Osteoblast (primary cell): ENCODE measurements at places on chromosomes 2 and 18. TPM values are rescaled to one million over a fixed set of nuclear protein-coding genes. Genes with fewer than 3 reads are reported as not detected.
A peak's percentile ranks its signal among the peaks of the same experiment; 100 is the strongest.

SRSF7 gene
- 46.3 and 48.1 TPM in 2 replicates for total RNA-seq

- H3K27ac ChIP-seq, result peak overlapping the region; percentile 38
- no peaks in the 10 kb centered on the region for H3K27me3 ChIP-seq
- no peak for DNase-seq
- no peak overlapping the region for H3K4me3 ChIP-seq
Measured at GRCh38 chr2:223109341-223109740, 57.4 kb downstream of the KCNE4 start.

RAB17 gene
- total RNA-seq, result 0.36 TPM in 1 of 2 replicates, not detected in the other

DNA sequence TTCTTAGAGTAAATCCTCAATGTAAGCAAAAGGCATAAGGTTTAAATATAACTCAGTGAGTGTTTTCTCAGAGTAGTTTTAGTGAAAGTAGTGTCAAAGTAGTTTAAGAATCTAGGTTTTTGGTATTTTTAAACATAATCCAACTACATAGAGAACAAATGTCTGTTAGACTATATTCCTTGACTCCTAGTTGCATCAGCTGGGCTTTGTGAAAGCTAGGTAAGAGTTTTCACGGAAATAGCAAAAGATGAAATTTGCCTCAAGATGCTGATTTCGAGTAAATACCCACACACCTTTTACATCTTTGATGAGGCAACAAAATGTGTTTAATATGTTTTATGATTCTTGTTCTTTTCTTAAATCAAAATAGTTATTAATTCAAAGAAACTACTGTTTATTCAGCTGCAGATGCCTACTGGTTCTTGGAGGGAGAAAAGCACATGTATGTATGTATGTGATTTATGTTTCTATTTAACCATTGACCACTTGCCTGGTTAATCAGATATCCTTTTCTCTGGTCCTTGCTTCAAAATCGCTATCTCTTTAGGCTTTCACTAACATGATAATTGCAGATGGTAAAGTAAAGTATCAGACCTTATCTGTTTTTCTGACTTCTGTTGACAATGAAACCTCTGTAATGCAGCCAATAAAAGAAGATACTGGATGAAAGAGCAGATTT, 117.4 kb upstream of the NOSTRIN start:
- no peaks in the 10 kb centered on the region for H3K36me3 ChIP-seq
- H3K27ac ChIP-seq, result no peak overlapping the region
- no peak for DNase-seq
- H3K4me3 ChIP-seq, result no peak overlapping the region

KIF3C gene
- 14.4 and 17.0 TPM in 2 replicates for total RNA-seq

UGT1A10 gene
- total RNA-seq, result not detected in 2 replicates

- no peaks in the 10 kb centered on the region for H3K27me3 ChIP-seq
- H3K27ac ChIP-seq, result no peak overlapping the region
- no peak for DNase-seq
- H3K36me3 ChIP-seq, result no peaks in the 10 kb centered on the region
- no peak overlapping the region for H3K4me3 ChIP-seq
- H3K4me1 ChIP-seq, result no peaks in the 10 kb centered on the region
Measured at GRCh38 chr2:147100406-147101035, 744.3 kb upstream of the ACVR2A start.

- no peak overlapping the region for H3K27ac ChIP-seq
- DNase-seq, result no peak
- H3K27me3 ChIP-seq, result peaks cover 3% of the 10 kb centered on the region
- no peaks in the 10 kb centered on the region for H3K36me3 ChIP-seq
- no peaks in the 10 kb centered on the region for H3K4me1 ChIP-seq
- H3K4me3 ChIP-seq, result no peak overlapping the region
Measured at GRCh38 chr2:168432565-168433186, 23.4 kb upstream of the CERS6 start.

GRCh38 chr2:109692013-109692743, 78.0 kb downstream of the SOWAHC start:
- H3K36me3 ChIP-seq, result no peaks in the 10 kb centered on the region
- no peaks in the 10 kb centered on the region for H3K27me3 ChIP-seq
- no peak overlapping the region for H3K27ac ChIP-seq
- H3K4me1 ChIP-seq, result peaks cover 3% of the 10 kb centered on the region
- no peak for DNase-seq

DNA sequence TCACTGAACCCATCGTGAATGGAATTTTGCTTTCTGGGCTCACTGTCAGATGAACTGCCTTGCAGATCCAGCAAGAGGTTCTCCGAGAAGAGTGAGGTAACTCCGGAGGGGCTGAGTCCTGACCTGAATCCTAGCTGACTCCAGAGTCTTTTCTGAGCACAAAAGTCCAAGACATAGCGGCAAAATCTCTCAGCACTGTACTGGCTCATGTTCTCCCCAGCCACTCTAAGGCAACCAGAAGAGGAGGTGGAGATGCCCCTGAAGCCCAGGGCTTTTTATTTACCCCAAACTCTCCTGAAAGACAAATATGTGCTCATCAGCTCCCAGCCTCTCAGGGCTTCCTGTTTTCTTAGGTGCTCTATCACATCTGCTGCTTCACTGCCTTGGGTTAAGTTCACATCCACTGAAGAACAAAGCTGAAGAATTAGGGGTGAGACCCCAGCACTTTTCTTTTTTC, 221.8 kb downstream of the MREG start:
- no peak overlapping the region for H3K4me3 ChIP-seq
- no peak overlapping the region for H3K27ac ChIP-seq
- H3K4me1 ChIP-seq, result peaks cover 38% of the 10 kb centered on the region

- no peak for DNase-seq
- no peaks in the 10 kb centered on the region for H3K4me1 ChIP-seq
- H3K27me3 ChIP-seq, result no peaks in the 10 kb centered on the region
- no peak overlapping the region for H3K27ac ChIP-seq
- H3K36me3 ChIP-seq, result no peaks in the 10 kb centered on the region
- H3K4me3 ChIP-seq, result no peak overlapping the region
Measured at GRCh38 chr18:63168287-63168686, 151.3 kb downstream of the BCL2 start.

CRYGC gene
- total RNA-seq, result not detected in 2 replicates

GRCh38 chr2:238897911-238898311, 50.0 kb downstream of the TWIST2 start:
- no peak overlapping the region for H3K27ac ChIP-seq
- peaks cover 13% of the 10 kb centered on the region for H3K4me1 ChIP-seq
- DNase-seq, result no peak
- H3K4me3 ChIP-seq, result no peak overlapping the region
- no peaks in the 10 kb centered on the region for H3K36me3 ChIP-seq

GRCh38 chr18:51659781-51660180, 462.3 kb upstream of the MEX3C start:
- H3K27ac ChIP-seq, result no peak overlapping the region
- no peaks in the 10 kb centered on the region for H3K36me3 ChIP-seq
- H3K4me1 ChIP-seq, result no peaks in the 10 kb centered on the region

DNA sequence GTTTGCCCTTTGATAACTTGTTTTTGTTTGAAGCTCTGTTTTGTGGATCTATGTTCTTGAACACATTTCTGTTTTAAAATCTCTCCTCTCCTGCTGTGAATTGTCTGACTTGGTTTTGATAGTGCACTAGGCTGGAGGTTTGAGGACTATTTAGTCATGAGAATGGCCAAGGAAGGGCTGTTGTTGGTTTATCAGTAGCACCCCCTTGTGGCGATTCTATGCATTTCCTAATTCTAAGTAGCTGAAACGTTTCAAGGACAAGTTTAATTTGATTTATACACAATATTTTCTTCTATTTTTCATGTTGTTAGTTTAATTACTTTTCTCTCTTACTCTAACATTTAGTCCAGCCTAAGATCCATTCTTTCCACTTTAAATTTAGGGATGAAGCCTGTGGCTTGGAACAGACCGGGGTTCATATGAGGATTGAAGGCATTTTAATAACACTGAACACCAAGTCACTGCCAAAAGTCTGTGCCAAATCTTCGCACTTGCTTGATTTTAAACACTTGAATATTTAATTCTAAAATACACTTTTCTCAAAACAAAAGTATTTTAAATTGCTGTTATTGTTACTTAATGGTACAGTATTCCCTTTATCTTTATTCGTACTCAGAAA, 166.0 kb downstream of the SOCS6 start:
- H3K27me3 ChIP-seq, result no peaks in the 10 kb centered on the region
- peak; percentile 76 for DNase-seq
- no peaks in the 10 kb centered on the region for H3K4me1 ChIP-seq
- no peaks in the 10 kb centered on the region for H3K36me3 ChIP-seq

CYRIA gene
- total RNA-seq, result 1.8 and 2.2 TPM in 2 replicates

IGFBP5 gene
- total RNA-seq, result 12.3 and 29.5 TPM in 2 replicates

GRCh38 chr18:56982766-56983165, 164.1 kb upstream of the BOD1L2 start:
- no peaks in the 10 kb centered on the region for H3K27me3 ChIP-seq
- H3K4me3 ChIP-seq, result no peak overlapping the region
- H3K36me3 ChIP-seq, result no peaks in the 10 kb centered on the region
- no peak overlapping the region for H3K27ac ChIP-seq

GREB1 gene
- total RNA-seq, result 1.1 and 1.2 TPM in 2 replicates

- H3K36me3 ChIP-seq, result no peaks in the 10 kb centered on the region
- H3K27ac ChIP-seq, result no peak overlapping the region
- peaks cover 10% of the 10 kb centered on the region for H3K4me1 ChIP-seq
- H3K27me3 ChIP-seq, result no peaks in the 10 kb centered on the region
- peak; percentile 58 for DNase-seq
- H3K4me3 ChIP-seq, result peak overlapping the region; percentile 84
Measured at GRCh38 chr2:231780123-231780908, 766 bp downstream of the PDE6D start.

- peaks cover 6% of the 10 kb centered on the region for H3K36me3 ChIP-seq
- peaks cover 23% of the 10 kb centered on the region for H3K4me1 ChIP-seq
- H3K4me3 ChIP-seq, result no peak overlapping the region
- peak; percentile 67 for DNase-seq
- no peaks in the 10 kb centered on the region for H3K27me3 ChIP-seq
Measured at GRCh38 chr18:8616028-8616401, 6.8 kb downstream of the RAB12 start.

FHOD3 gene
- total RNA-seq, result 13.0 and 17.4 TPM in 2 replicates

RBM45 gene
- 19.7 and 19.9 TPM in 2 replicates for total RNA-seq
